ENCODE measurements at places on chromosomes 1 and 21.
A peak's percentile ranks its signal among the peaks of the same experiment; 100 is the strongest.

DNA sequence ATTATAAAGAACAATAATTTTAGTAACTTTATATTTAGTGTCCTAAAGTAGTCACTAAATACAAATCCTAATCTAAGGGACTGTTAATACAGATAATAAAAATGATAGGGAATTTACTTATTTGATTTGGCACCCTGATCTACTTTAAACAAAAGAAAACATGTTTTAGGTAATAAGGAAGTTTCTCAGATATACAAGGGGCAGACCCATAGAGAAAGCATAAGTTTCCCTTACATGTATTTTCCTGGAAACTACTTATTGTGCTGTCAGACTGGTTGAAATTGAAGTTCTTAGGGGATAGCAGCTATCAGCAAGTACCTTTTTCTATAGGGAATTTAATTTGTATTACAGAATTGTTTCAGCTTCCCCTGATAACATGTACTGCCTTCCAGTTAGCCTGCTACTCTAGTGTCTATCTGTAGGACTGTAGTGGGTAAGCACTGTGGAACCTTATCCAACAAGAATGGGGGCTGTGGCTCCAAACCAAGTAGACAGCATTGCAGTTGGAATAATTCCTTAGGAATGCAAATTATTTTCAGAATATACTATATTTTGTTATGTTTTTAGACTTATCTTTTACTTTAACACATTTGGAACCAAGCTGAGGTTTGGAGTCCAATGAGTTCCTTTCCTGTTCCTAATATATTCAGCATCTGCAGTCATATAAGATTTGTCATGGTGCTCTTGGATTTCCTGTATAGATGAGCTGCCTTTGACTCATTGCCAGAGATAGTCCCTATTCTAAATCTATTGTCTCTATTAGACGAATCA, 14.7 kb downstream of the MSH4 start:
- DNase-seq = no peak

DNA sequence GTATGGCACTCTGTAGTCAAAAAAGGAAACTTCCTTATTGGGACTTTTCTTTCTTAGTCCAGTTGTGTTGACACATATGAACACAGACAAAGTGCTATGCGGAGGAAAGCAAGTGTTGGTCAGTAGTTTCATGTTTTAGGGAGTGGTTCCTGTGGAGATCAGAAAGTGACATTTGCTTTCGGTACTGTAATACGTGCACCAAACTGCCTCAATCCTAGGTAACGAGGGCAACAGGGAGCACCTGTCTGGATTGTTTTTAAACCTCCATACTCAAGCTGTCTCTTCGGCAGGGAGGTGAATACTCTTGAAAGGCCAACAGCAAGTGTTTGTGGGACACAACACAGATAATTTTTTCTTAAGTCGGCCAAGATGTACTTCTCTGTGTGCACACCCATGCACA, 9.1 kb downstream of the RHOU start:
- no peak for DNase-seq

- DNase-seq = no peak
Measured at GRCh38 chr1:160858097-160858496, 4.6 kb downstream of the CD244 start.

DNA sequence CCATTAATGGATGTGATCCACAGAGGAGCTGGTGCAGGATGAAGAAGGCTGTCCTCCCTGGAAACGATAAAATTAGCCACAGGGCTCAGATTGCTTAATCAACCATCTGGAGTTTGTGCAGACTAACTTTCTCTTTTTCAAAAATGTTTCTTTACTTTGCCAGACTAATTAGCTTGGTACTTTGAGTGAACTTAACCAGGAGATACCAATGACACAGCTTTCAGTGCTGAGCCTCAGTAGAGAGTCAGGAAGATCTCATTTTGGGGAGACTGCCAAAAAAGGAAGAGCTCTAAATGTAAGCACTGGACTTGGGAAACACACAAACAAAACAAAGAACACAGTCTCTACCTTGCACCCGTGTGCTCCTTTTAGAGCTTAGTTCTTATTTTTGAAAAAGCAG, 248.1 kb upstream of the DEPDC1 start:
- DNase-seq = no peak

DNA sequence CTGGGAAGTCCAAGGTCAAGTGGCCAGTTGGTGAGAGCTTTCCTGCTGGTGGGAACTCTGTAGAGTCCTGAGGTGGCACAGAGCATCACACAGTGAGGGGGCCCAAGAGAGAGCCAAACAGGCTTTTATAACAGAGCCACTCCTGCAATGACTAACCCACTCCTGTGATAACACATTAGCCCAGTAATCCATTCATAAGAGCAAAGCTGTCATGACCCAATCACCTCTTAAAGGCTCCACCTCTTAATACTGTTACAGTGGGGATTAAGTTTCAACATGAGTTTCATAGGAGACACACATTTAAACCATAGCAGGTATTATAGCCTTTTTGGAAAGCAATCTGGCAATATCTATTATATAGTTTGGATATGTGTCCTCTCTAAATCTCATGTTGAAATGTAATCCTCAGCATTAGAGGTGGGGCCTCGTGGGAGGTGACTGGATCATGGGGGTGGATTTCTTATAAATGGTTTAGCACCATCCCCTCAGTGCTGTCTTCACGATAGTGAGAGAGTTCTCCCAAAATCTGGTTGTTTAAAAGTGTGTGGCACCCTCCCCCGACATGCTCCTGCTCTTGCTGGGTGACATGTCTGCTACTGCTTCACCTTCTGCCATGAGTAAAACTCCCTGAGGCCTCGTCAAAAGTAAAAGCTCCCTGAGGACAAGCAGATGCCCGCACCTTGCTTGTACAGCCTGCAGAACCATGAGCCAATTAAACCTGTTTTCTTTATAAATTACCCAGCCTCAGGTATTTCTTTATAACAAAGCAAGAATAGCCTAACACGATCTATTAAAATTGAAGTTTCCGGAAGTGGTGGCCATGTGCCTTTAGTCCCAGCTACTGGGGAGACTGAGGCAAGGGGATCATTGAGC, 64.5 kb downstream of the CD58 start:
- no peak for DNase-seq

DNA sequence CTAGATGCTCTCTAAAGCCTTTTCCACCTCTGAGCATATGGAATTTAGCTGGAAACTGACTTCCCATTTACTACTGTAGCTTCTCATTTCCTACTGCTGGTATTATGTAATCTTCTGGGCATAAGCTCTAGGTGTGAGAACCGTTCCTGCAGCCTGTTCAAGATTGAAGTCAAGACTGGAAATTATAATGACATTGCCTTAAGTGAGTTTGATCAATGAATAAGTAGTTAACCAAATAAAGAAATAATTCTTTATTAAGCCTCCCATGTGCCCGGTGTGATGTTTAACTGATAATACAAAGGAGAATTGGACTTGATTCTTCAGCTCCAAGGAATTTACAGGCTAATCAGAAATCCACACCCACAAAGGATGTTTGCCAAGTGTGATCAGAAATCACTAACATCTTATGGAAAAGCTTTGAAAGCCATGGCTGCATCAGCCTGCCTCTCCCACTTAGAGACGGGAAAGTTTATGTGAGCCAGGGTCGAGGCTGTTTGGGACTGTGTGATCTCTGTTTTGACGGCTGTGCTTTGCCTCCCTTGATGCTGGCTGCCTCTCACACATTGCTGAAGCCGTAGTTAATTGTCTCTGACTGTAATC, 36.4 kb upstream of the PRELP start:
- DNase-seq = no peak

DNA sequence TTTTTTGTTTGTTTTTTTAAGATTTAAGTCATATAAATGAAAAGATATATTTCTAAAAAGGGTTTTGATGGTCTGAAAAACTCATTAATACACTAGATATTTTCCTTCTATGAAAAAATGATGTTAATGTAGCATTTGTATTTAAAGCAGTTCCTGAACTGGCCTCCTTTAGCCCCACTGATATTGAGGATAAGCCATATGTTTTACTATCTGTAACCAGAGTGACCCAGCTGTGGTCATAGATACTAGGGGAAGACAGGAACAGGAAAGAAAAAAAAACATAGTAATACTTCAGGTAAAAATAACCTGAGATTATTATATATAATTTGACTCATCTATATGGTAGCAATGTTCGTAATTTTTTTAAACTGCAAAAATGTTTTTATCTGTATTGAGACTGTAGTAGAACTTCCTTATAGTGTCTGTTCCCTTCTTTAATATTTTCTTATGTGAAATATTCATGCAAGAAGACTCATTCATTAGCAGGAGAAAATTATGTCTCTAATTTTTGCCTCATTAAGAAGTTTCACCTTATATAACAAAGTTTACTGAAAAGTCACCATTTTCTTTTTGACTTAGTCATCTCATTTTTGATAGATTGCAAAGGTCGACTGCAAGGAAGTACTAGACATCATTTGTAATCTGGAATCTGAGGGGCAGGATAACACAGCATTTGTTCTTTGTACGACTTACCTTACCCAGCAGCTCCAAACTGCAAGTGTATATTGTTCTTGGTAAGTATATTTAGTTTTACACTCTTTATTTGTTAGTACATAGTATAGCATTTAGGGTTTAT, 25.6 kb upstream of the TMCO2 start:
- no peak for DNase-seq

GRCh38 chr1:1606232-1606631, 6.3 kb upstream of the FNDC10 start:
- no peak for DNase-seq

- DNase-seq = peak; percentile 93
Measured at GRCh38 chr1:58802640-58803399, 19.0 kb upstream of the JUN start.

DNA sequence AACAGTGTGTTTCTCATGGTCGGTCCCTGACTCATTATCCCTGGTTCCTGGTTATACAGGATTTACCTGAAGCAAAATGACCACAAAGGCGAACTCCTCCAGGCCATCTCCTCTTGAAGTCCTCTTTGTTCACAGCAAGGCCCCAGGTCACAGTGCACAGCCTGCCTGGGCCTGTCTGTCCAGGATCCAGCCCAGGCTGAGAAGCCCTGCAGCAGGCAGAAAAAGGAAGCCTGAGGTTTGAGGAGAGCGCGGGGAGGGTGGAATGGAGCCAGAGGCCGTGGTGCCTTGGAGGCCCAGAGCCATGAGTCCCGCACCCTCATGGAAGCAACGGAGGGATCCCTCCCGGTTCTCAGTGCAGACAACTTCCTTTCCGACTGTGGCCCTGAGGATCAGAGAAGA, 136.8 kb upstream of the IRF2BP2 start:
- DNase-seq = no peak

GRCh38 chr21:46388896-46389295, 64.9 kb downstream of the PCNT start:
- DNase-seq = no peak

- DNase-seq = no peak
Measured at GRCh38 chr1:41427916-41428737, 56.4 kb downstream of the EDN2 start.

All from NCI-H748 treated with DMSO at 0.1 percent for 48 hours (cell line).